Kidney tubule cell (primary cell): ENCODE measurements at places on chromosomes 5 and 9.

DNA sequence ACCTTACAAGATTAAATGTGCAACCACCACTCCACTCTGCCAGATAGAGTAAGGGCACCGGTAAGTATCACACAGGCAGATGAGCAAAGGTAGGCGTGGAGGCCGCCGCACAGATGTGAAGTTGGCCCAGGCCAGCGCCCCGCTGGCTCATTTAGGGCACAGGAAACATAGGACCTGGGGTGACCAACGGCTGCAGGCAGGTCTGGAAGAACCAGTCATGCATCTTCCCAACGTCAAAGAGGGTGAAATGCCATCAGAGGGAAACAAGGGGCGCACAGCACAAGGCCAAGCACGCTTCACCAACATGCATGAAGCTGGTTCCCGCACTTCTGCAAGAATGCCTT is 31.7 kb upstream of the SLC6A3 start:
- no peak for DNase-seq

DNA sequence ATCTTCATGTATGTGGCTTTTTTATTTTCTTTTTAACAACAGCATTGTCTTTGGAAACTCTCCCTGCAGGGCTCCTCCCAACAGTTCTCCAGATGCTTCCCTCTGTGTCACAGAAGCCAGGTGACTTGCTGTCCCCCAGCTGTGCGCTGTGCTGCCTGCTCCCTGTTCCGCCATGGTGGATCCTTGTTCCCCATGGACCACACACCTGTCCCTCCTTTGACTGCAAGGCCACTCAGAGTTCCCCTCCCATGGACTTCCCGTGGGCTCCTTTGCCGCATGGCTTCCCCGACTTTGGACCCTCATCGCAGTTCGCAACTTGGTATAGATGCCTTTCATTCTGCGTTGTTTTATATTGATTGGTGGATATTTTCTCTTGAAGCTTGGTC is 18.6 kb downstream of the ANKRD33B start:
- DNase-seq: no peak

- DNase-seq: no peak
Measured at GRCh38 chr9:11045589-11045988, 432.8 kb upstream of the PTPRD start.

GRCh38 chr9:2138646-2139045 is 123.5 kb downstream of the SMARCA2 start:
- DNase-seq: no peak

- DNase-seq: peak; percentile 87
Measured at GRCh38 chr9:133127340-133127981, 6.4 kb upstream of the RALGDS start.

DNA sequence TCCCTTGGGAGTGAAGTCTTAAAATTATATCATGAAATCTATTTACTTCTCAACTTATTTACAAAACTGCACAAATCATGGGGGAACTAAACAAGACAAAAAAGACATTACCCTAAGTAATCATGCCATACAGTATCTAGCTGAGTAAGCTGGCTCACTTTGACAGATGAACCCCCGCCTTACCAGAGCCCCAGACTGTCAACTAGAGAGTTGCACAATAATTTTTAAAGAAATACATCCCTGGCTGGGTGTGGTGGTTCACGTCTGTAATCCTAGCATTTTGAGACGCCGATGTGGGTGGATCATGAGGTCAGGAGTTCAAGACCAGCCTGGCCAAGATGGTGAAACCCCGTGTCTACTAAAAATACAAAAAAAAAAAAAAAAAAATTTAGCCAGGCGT is 62.3 kb downstream of the LPAR1 start:
- no peak for DNase-seq

- DNase-seq: no peak
Measured at GRCh38 chr5:152061095-152061494, 136.4 kb upstream of the GLRA1 start.

DNA sequence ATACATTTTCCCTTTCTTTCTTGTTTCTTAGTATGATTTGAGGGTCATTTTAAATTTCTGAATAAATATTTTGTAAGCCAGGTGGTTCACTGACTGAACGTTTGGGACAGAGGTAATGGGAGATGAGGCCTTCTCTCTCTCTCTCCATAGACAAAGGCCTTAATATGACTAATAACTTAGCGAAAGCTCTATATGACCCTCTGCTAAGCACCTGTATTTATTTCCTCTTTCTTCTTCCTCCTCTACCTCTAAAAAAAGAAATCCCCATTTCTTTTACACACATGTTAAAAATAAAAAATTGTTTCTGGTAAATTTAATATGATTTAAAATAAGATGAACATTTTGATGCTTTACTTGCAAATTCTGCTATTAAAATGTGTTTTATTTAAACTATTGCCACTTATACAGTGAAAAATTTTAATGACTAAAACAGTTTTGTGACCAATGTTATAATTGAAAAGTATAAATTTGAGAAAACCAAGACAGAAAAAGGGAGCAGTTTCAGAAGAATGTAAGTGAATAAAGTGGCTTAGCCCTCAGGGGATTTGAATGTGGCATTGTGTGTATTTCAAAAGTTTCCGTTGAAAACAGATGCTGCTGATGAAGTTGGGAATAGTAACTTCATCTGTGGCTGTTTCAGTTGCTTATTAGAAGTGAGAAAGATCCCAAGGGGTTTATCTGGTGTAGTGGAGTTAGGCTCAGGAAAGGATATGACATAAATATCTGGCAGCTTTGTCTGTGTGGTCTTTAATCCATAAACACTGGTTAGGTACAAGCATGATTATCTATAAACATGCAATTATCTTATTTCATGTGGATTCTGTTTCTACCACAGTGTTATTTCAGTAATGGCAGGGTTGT is 128.6 kb upstream of the GRHPR start:
- no peak for DNase-seq

DNA sequence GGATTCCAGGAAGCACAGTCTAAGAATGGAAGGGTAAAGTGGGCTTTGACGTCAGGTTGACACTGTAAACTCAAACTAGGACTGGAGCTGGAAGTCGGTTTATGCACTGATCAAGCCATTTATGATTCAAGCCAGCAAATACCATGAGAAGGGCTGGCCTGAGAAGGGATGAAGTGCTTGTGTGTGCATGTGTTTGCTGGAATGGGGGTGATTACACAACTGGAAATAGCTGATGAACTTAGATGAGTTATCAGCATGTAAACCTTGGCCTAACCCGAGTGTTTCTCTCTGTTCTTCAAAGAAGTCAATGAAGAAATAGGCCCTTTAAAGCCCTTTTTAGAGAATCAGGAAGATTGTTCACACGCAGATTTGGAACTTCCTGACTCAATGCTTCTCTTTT is 287.6 kb downstream of the RFX3 start:
- DNase-seq: no peak

DNA sequence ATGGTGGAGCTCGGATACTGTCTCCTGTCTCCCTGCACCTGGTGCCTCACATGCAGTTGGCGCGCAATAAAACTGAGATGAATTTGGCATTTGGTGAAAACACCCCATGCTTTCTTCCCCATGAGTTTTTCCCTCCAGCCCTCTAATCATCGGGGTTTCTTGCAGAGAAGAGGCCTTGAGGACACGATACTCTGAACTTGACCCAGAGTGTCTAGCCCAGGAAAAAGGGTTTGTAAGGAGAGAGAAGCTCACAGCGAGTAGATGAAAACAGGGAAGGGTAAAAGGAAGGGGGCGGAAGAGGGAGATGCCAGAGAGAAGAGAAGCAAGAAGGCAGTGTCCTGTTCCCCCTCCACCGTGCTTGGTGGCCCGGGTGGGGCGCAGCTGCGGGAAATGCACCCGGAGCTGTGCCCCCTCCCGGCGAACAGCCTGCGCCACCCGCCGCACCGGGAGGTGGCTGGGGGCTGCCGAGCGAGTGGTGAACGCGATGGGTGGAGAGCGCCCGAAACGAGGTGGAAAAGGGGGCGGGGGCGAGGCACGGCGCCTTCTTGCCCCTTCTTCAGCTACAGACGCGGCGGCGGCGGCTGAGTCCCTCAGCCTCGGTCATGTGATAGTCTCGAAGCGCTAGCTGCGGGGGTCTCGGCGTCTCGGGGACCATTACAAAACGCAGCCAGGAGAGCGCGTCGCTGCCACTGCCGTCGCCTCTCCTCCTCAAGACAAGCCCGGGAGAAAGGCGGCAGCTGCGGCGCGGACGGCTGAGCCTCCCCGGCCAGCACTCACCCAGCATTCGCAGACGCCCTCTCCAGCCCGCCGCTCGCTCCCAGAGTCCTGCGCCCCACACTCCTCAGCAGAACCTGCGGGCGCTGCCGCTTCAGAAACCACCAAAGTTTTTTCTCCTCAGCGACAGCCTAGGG is 1.1 kb upstream of the FOXB2 start:
- DNase-seq: no peak

- peak; percentile 17 for DNase-seq
Measured at GRCh38 chr5:137752905-137753690, 1.1 kb downstream of the HNRNPA0 start.

DNA sequence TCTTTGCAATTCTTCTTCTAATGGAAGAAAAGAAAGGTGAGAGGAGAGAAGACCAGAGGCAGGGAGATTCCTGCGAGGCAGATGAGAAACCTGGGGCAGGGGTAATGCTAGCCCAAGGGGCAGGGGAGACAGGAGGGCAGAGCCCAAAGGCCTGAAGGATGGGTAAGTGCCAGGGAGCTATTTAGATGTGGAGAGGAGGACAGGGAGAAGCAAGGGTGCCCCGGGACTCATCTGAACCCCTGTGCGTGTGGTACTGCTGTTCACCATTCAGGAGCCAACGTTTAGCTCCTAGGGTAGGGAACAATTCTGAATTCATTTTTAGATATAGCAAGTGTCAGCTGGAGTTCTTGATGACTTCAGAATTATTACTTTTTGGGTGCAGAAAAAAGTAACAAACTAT is 122.7 kb upstream of the ALDH1B1 start:
- DNase-seq: no peak

DNA sequence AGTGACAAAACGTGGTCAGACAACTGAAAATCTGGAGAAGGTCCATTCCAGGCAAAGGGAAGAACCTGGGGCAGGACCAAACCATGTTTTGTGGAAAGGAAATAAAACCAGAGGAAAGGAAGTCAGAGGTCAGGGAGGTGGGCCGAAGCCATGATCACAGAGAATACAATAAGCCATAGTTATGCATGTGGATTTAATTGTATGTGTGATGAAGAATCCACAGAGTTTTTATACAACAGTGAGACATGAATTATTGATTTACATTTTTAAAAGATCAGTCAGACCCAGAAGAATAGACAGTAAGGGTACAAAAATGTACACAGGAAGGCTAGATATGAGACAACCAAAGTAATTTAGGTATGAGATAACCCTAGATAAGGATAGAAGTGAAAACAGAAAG is 20.8 kb downstream of the TTC33 start:
- peak; percentile 21 for DNase-seq

GRCh38 chr5:161513942-161514341 is 32.6 kb downstream of the GABRB2 start:
- DNase-seq: no peak

GRCh38 chr9:135772056-135772646 is 70.2 kb downstream of the KCNT1 start:
- DNase-seq: no peak

DNA sequence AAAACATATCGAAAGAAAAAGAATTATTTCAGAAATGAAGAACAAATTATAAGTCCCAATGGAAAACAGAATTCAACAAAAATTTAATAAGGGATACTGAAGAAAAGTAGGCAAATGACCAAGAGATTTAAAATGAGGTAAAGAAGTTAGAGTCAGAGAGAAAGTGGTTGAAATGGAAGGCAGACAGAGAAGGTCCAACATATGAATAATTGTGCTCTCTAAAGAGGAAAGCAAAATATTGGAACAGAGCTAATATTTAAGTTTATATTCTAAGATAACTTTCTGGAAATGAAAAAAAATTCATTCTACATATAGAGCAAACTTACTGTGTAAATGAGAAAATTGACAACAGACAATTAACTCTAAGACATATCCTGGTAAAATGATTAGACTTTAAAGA is 94.1 kb downstream of the PTCH1 start:
- no peak for DNase-seq

GRCh38 chr5:33343676-33344327 is 97.0 kb upstream of the TARS1 start:
- DNase-seq: peak; percentile 87

DNA sequence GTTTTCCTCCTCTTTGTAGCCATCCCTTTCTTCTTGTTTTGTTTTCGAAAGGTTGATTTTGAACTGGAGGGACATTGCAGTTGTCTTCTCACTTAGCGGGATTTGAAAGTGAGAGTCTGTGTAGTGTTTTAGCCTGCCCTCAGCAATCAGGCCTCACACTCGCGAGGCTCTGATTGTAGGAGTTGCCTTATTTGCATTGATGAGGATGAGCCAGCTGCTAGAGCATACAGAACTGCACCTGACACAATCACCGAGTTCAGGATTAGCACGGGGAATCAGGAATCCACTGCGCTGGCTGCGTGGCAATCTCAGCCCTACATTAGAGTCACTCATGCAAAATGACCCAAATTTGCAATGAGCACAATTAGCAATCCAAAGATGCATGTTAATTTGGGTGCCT is 122.5 kb upstream of the TMEM161B start:
- DNase-seq: no peak

- DNase-seq: no peak
Measured at GRCh38 chr5:36682499-36682898, 76.1 kb downstream of the SLC1A3 start.

DNA sequence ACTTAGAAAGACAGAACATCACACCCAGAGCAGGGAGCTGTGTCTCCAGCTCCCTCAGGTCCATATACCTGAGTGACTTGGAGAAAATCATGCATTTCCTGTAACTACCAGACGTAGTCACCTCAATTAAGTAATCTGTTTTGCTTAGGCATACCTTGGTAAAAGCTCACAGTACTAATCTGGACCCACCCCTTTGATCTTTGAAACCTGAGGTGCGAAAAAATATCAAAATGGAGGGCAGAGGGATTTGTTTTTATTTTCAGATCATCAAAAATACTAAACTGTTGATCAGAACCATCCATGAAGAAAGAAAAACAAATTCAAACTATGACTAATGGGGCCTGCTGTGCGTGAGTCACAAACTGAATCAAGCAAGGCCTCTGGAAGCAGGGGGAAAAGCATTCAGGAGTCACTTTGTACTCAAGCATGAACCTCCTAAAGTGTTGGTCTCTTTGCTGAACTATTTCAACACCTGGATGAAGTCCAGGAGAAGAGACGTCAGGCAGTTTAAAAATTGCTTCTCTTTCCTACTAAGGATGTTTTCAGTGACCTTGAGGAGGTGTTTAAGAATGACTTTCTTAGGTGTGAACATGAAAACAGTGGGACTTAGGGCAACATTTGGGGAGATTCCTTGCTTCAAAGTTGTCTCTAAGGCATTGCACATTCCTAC is 76.3 kb downstream of the MUSK start:
- DNase-seq: peak; percentile 96

GRCh38 chr5:139315056-139315615 is 21.6 kb downstream of the MATR3 start:
- no peak for DNase-seq

- DNase-seq: no peak
Measured at GRCh38 chr5:109990723-109991359, 301.1 kb downstream of the MAN2A1 start.

- DNase-seq: no peak
Measured at GRCh38 chr9:113205432-113205831, 15.6 kb downstream of the FKBP15 start.

- no peak for DNase-seq
Measured at GRCh38 chr5:90015584-90016018, 394.0 kb downstream of the CETN3 start.

GRCh38 chr9:85142968-85143367 is 473.4 kb downstream of the NTRK2 start:
- peak; percentile 48 for DNase-seq
